ENCODE measurements at places on chromosomes 4 and X.

DNA sequence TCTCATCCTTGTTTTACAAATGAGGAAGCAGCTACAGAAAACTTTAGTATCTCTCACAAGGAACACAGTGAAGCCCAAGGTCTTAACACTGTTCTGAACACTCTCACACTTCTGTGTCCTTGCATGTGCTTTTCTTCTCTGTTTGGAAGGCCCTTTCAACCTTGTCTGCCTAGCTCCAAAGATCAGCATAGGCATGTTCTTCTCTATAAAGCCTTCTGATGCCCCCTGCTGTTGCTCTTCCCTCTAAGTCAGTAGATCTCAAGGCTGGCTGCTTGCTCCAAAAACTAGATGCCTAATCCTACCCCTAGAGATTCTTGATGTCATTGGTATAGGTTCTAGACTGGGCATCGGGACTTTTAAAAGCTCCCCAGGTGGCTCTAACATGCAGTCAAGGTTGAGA, 5.9 kb downstream of the APOO start:
- DNase-seq = peak; percentile 55

GRCh38 chrX:153686711-153687110, 1.0 kb upstream of the SLC6A8 start:
- DNase-seq = no peak

DNA sequence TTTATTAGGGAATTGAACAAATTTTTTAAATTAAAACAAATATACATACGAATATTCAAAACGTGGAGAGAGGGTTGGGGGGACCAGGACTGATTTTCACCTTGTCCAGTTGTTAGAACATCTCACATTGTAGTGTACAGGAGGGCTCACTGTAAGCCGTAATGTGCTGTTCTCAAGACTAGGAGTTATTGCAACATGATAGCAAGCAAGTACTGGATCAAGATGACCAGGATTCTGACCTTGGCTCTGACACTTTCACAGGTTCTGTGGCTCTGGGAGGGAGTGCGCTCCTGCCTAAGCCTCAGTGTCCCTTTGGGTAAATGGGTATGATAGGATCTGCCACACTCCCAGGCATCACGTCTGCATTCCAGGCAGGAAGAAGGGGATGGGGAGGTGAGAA, 59.0 kb downstream of the SORCS2 start:
- DNase-seq = no peak

GRCh38 chrX:46029777-46030176, 515.4 kb downstream of the ZNF674 start:
- peak; percentile 96 for DNase-seq

DNA sequence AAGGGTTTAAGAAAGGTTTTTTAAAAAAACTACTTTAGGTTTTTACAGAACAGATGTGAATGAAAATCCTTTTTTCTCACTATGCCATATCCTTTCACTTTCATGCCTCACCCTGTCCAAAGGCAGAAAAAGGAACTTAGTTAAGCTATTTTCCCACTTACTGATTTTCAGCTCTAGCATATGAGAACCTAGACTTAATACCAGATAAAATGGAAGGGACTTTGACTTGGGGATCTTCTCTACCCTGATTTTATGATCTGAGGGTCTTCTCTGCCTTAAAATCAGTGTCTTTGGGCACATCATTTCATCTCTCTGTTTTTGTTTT, 42.4 kb downstream of the FNIP2 start:
- no peak for DNase-seq

DNA sequence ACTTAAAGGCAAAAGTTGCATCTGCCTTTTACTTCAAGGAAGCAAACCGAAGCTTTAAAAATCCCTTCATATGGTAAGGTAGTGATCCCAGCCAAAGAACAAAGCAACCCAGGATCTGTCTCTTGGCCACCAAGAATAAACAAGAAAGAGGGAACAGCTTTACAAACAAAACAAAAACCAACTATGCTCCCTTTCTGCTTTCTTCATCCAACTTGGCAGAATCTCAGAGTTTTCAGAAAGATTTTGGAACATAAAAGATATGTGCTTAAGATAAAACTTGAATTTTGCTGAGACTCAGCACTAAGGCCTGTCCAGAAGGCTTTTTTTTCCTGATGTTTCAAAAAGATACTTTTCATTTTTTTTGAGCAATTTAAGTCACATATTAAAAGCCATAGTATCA, 94.0 kb downstream of the COL4A6 start:
- no peak for DNase-seq

DNA sequence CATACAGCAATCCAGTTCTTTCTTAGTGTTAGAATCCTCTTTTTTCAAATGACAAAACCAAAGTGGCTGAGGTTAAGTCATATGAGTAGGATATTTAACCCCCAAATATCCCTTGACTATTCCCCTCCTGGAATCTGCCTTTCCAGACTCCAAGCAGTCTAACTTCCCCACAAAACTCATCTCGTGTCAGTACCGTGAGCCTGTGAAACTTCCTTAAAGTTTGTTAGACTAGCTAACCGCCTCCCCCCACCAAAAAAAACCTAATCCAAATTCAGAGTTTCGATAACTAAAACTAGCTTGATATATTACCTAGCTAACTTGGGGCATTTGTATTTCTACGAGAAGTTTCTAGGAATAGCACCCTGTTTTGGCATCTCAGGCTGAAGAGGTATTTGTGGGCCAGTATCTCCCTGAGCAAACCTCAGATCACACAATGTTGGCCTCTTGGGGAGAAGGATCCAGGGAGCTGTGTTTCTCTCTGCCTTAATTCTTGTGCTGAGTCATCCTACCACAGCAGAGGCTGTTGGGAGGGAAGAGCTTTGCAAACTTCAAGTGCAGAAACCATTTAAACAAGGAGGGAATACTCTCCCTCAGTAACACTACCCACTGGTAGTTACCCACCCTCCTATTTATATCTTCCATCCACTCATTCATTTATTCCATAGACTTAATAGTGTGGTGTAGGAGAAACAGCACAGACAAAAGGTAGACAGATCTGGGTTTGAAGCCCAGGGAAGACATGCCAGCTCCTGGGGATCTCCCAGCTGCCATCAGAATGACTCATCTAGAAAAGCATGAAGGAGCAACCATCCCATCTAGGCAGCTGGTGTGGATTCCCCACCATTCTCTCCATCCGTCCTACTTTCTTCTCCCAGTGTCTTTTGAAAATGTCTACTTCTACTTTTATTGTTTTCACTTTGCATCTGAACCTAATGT, 39.3 kb upstream of the TXK start:
- DNase-seq = no peak

- DNase-seq = peak; percentile 85
These were observed 57.7 kb downstream of the SAT1 start for GRCh38 chrX:23840674-23841073.

- DNase-seq = no peak
These were observed 55.8 kb downstream of the CASP3 start for GRCh38 chr4:184593461-184593860.

DNA sequence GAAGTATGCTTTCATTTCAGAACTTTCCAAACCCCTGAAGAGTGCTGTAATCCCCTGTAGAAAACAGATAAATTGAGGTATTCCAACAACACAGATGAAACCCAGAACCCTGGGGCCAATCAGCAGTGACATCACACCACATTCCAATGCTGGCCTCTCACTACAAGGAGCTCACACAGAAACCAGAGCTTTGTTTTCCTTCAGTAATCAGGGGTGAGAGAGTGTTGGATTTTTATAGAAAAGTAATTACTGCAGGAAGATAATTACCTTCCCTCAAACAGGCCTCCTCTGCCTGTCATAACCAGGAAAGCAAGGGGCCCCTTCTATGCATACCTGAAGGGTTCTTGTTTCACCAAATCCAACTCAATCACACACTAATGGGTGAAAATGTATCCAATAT, 246.2 kb downstream of the SCFD2 start:
- no peak for DNase-seq

DNA sequence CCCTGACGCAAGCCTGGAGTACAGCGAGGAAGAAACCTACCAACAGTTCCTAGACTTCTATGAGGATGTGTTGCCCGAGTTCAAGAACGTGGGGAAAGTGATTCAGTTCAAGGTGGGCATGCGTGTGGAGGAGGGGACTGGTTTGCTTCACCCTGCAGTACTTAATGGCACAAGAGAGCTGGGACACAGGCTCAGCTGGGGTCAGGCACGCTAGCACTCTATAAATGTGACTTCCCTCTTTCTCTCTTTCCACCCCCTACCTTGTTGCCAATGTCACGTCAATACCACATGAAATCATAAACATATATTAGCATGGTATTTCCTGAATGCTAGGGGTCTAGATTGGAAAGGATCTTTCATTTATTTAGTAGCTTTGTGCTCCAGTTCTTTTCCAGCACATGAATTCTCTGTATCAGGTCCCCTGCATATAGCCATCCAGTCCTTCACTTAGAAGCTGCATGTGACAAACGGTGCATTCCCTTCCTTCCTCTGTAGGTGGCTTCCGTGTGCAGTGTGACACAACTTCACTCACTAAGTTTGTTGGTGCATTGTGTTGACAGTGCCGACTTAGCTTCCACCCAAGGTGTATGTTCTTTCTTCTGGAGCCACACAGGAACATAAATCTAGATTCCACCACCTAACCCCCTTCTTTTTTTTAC, 25.6 kb downstream of the ZRSR2 start:
- DNase-seq = no peak

- no peak for DNase-seq
These were observed 315.1 kb upstream of the ADGRL3 start for GRCh38 chr4:60885011-60885410.

GRCh38 chrX:68180579-68180978, 252.7 kb downstream of the OPHN1 start:
- DNase-seq = no peak

GRCh38 chr4:41631523-41631922, 93.6 kb downstream of the LIMCH1 start:
- no peak for DNase-seq

DNA sequence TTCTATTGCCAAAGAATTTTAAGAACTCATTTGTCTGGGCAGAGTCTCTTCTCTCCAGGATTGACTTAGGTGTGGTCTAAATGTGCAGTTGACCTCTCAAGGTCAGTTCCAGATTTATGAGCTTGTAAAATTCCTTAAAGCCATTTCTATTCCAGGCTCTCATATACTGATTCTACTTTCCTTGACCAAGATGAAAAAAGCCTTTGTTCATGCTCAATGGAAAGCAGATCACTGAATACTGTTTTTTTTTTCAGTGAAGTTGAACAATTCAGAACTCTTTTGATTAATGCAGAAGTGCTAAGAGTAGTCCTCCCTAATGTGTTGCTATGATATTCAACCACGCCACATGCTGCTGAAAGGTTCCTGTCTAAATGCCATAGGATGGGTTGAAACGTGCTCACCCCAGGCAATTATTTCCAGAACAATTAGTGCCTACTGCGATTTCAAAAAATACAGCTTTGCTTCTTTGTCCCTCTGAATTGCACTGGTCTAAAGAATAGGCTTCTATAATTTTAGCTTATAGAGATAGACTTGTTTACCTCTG, 312.4 kb upstream of the PABPC5 start:
- DNase-seq = no peak

GRCh38 chrX:12548341-12548740, 242.9 kb upstream of the PRPS2 start:
- no peak for DNase-seq

DNA sequence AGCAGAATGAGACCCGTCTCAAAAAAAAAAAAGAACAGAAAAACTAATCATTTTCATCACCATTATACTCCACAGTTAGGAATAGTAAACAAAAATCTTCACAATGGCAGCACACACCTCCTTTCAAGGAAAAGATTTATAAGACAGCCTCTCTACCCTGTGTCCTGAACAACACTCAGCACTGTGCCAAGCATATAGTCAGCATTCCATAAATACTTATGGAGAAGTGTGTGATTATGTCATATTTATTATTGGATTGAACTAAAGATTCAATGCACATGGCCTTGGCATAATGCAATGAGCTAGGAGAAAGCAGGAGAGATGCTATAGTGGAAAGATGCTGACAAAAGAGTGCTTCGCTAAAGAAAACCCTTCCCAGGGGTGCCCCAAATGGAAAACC, 52.6 kb downstream of the FAM114A1 start:
- no peak for DNase-seq

DNA sequence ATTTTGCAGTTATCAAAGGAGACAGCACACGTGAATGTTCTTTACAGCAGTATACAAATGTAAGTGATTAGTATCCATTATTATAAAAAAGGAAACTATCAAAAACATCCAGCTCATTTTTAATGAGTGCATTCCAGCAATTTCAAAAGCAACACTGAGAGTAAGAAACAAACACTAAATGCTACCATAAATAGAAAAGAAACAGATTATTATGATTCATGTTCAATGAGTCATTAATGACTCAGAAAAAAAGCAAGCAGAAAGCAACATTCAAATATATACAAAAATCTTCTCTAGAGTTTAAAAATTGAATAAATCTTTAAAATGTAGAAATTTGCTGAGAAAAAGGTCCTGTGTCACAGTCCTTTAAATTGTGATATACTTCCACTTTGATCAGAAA, 346.5 kb upstream of the FMR1 start:
- DNase-seq = no peak

DNA sequence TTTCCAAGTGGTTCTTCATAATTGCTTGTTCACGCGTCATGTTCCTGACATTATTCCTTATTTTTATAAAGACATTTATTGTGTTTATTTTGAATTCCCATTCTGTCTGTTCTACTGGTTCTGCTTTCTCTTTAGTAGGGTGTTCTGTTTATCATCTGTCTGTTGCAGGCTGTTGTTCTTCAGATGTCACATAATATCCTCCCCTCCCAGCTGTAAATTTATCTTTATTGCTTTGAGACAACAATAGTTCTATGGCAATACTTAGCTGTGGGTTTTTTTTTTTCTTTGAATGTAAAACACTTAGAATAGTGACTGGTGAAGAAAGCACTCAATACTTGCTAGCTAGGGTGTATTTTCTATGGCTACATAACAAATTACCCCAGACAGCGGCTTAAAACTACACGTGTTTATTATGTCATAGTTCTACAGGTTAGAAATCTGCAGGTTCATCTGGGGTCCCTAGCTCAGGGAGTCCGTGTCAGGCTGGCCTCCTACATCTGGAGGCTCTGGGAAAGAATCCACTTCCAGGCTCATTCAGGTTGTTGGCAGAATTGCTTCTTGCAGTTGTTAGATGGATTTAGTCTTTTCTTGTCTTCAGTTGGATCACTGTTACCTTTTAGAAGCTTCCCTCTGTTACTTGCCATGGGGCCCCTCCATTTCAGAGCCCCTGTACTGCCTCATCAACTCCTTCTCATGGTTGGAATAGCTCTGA, 63.4 kb upstream of the ENPEP start:
- DNase-seq = no peak

DNA sequence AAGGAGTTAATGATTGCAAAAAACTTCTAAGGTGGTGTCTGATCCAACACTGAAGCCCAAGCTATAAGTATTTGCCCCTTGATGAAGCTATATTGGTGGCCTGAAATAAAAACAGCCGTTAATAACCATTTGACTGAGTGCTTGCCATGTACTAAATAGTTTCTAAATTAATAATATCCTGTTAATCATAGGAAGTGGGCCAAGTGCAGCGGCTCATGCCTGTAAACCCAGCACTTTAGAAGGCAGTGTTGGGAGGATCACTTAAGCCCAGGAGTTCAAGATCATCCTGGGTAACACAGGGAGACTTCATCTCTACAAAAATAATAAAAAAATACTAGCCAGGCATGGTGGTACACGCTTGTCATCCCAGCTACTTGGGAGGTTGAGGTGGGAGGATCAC, 8.3 kb downstream of the NDP start:
- no peak for DNase-seq

GRCh38 chr4:39812500-39812899, 114.6 kb downstream of the UBE2K start:
- DNase-seq = no peak
